Dorsolateral prefrontal cortex (tissue), 122 donors: ENCODE measurements at places on chromosomes 13 and 19.

- no peak for DNase-seq
Measured at GRCh38 chr19:38665950-38666662, 18.7 kb downstream of the ACTN4 start.

DNA sequence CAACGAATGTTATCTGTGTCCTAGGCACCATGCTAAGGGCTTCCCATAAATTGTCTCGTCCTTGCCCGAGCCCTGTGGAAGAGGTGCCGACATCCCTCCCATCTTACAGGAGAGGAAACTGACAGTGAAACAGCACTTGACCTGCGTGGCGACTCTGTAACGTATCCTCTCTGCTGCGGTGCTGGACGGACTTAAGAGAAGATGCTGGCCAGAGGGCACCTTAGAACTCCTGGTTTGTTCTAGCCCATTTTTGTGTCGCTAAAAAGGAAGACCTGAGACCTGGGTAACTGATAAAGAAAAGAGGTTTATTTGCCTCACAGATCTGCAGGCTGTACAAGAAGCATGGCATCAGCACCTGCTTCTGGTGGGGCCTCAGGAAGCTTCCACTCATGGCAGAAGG, 68.6 kb downstream of the KCTD15 start:
- no peak for DNase-seq

DNA sequence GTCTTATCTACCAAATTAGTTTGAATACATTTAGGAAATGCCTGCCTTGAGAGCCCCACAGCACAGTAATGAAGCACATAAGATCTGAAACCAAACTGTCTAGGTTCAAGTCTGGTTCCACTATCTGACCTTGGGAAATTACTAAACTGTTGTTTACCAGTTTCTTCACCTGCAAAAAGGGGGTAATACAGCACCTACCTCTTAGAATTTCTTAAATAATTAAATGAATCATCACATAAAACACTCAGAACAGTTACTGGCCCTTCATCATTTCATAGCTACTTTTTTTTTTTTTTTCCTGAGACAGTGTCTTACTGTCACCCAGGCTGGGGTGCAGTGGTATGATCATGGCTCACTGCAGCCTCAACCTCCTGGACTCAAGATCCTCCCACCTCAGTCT, 59.6 kb downstream of the USP12 start:
- DNase-seq, result no peak

- DNase-seq, result no peak
Measured at GRCh38 chr13:35888981-35889380, 242.2 kb downstream of the DCLK1 start.

- DNase-seq, result no peak
Measured at GRCh38 chr19:33977756-33978685, 181.4 kb downstream of the KCTD15 start.

DNA sequence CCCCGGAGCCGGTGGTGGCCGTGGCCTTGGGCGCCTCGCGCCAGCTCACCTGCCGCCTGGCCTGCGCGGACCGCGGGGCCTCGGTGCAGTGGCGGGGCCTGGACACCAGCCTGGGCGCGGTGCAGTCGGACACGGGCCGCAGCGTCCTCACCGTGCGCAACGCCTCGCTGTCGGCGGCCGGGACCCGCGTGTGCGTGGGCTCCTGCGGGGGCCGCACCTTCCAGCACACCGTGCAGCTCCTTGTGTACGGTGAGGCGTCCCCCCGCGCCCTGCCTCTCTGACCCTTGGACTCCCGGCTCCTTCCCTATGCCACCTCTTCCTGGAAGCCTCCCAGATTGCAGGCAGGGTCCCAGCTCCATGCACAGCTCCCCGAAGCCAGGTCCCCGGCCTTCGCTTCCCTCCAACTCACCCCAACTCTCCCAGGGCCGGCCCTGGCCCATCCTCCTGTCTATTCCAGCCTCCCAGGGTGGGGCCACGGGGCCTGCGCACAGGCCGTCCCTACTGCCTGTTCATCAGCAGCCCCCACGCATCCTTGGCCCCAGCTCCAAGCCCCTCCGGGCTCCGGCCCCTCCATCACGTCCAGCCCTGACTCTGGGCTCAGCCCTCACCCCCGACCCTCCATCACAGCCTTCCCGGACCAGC, 1.7 kb downstream of the MADCAM1 start:
- DNase-seq, result no peak
